ENCODE measurements at places on chromosomes 3 and 15.

GRCh38 chr3:148716657-148717056 is 19.0 kb downstream of the AGTR1 start:
- DNase-seq = no peak

GRCh38 chr3:64601824-64602223 is 86.0 kb downstream of the ADAMTS9 start:
- no peak for DNase-seq

DNA sequence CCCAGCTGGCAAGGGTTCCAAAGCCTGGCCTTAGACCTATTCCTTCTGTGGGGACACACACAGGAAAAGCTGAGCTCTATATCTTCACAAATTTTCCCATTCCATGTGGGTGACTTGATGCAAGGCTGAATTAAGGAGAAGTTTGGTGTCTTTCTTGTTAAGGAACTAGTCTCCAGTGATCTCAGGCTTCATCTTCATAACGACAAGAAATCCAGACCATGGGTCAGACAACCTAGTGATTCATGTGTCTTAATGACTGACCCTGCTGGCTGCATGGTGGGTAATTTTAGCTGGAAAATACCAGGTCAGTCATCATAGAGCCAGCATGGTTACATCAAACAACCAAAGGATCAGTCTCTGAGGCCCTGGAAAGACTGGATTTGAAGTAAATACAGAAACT is 112.7 kb upstream of the SLC4A7 start:
- peak; percentile 63 for DNase-seq

- peak; percentile 55 for DNase-seq
Observed at GRCh38 chr15:85646538-85647091, 148.1 kb downstream of the KLHL25 start.

DNA sequence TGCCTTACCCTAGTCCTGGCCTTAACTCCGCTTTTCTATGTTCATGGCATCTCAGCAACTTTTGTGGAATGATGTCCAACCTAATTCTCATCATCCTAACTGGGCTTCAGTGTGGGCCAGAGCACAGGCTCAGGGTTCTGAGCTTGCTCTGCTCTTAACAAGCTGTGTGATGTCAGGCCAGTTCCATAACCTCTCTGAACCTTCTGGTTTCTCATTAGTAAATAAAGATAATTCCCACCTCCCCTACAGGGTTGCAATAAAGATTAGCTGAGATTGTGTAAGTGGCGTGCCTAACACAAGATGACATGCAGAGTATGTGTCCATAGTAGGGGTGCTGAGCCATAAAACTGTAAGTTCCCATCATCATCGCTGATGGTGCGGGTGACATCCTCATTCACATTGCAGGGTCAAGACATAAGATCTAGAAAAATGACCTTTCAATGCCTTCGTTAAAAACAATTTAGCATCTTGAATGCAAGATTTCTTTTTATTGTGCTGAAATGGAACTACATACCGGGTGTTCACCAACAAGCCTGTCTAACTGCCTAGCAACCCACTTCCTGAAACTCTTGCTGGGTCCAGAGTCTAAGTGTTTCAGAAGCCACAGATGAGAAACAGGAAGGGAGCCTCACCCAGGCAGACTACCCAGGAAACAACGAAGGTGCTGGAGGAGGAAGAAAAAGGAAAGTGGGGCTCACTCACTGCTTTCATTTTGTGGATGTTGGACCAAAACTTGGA is 36.2 kb downstream of the CDCP1 start:
- DNase-seq = no peak

DNA sequence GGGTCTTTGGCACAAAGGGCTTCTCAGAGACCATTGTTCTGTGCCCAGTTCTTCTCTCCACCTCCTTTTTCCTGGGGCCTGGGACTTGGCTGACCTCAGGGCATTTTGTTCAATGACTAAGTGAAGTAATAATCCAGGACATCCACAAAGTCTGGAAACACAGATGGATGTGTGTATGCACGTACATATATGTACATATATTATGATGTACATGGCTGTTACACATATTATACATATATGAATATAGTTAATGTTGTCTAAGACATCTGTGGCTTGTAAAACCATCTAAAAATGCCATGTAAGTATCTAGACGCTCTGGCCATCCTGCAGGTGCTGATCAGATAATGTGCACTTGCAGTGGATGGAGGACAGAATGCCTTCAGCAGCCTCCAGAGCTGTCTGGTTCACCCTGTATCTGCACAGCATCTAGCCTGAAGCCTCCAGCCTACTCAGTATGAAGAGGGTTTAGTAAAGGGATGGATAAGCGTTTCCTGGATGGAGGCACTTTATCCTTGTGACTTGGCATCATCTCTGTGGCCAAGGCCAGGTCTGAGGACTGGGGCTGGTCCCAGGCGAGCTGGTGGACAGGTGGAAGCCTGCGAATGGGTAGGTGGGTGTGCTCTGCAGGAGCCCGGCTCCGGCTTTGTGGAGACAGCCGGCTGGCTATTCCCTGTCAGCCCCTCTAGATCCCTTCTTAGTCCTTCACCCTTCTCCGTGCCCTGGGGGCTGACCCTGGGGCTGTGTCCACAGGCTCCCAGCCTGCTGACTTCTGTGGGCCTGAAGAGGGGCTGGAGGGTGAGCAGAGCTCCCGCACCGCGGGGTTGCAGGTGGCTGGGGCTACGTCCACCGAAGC is 88.4 kb downstream of the WNT7A start:
- no peak for DNase-seq

- DNase-seq = no peak
Observed at GRCh38 chr3:112303764-112304325, 9.8 kb upstream of the SLC9C1 start.

DNA sequence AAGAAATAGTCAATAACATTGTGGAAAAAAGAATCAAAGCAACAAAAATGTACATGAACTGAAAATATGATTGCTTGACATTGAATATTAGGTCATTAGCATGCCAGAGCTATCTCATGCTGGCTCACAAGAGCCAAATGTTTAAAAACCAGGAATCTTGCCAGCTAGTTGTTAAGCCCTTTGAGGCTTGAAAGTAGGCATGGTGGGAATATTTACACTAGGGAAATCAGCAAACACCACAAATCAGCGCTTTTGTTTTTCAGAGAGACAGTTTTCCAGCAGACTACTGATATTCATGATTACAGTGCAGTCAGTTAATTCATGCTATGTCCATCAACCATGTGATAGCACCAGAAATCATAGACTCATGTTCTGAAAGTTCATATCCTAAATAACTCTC is 144.8 kb downstream of the ARPP21 start:
- no peak for DNase-seq

GRCh38 chr3:77078279-77078678 is 38.4 kb downstream of the ROBO2 start:
- no peak for DNase-seq

GRCh38 chr3:117447419-117447818 is 737.8 kb downstream of the TUSC7 start:
- DNase-seq = no peak

DNA sequence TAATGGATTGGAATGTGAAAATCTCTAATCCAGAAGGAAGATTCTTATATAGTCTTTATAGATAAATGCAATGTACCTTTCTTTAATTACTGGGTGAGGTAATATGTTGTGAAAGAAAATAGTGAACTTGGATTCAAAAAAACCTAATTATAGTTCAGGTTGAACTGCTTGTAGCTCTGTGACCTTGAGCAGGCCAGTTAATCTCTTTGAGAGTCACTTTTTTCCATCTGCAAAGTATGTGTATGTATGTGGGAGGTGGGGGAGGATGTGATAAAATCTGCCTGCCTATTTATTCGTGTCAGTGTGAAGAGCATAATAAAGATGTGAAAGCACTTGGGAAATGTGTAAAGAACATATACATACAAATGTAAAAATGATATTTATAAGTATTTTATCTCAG is 34.4 kb downstream of the GLCE start:
- no peak for DNase-seq

DNA sequence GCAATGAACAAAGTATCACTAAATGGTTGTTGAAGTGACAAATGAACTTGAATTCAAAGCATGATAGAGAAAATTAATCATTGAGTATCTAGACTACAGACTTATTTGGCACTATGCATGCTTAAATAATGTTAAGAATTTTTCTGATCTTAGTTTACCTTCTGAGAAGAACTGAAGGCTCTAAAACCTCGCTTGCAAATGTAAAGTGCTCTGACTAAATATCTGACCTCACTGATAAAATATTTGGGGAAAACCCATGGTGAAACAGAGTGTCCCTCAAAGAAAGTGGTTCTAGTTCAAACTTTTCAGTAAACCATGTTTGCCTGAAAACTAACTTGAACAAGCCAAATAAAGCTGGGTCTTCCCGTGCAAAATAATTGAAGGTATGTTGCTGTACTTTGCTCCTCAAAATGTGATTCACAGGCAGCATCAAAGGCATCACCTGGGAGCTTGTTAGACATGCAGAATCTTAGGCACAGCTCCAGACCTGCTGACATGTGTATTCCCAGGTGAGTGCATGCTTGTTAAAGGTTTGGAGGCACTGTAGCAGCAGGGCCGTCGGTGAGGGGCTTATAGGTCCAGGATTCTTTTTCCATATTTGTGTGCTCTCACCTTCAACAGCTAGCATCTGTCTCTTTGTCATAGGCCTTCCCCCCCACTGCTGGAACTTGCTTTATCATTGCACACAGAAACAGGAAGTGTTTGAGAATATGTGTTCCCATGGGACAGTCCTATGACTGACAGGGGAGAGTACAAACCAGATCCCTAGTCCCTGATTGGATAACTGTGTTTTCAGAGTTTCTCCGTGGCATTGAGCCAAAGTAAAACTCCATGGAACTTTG is 524.2 kb upstream of the LMCD1 start:
- peak; percentile 52 for DNase-seq

GRCh38 chr15:64634027-64634426 is 141.4 kb downstream of the RBPMS2 start:
- peak; percentile 49 for DNase-seq

- no peak for DNase-seq
Observed at GRCh38 chr15:60494108-60494507, 15.2 kb upstream of the ICE2 start.

DNA sequence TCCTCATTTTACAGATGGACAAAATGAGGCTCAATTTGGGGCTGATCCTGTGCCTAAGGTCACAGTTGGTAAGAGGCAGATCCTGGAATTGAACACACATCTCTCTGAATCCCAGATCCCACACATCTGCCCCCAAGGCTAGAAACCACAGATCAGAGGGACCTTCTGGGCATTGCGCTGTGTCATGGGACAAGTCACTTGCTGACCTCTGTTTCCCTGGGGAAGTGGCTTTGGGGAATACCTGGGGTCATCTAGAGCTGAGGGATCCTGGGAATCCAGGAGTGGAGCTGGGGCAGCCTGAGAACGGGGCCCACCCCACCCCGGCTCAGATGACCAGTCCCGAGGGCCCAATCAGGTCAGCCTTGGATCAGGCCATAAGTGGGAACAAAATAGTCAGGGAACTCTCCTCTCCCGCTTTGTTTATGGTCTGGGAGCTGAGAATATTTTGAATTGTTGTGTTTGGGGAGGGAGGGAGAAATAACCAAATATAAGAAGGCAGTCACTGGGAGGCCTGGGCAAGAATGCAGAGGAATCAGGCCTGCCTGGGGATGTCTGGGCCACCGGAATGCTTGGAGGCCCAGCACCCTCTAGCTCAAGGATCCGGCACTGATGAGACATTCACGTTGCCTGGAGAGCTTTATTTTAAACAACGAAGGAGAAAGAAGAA is 8.8 kb upstream of the SLC6A6 start:
- DNase-seq = no peak

DNA sequence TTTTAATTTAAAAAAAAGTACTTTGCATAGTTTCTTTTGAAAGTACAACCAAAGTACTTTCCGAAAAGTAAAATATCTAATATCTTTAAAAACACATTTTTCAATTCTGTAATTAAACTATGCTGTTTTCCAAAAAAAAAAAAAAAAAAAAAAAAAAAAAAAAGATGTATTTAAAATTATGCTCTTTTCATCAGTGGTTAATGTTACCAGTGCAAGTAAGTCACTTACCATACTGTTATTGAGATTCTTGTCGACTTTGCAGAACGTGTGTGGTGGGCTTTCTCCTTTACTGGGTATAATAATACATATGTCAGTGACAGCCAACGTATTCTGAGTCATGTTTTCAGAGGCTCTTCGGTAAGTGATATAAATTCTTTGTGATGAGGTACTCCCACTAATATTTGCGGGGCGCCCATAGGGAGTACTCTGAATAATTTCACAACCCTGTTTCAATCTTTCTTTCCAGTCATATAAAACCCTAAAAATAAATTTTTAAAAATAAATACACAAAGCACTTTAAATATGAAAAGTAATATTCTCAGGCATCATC is 39.9 kb downstream of the DENND4A start:
- no peak for DNase-seq

- DNase-seq = no peak
Observed at GRCh38 chr3:135368316-135368715, 573.3 kb downstream of the EPHB1 start.
